ENCODE measurements at places on chromosomes 12 and 14.

DNA sequence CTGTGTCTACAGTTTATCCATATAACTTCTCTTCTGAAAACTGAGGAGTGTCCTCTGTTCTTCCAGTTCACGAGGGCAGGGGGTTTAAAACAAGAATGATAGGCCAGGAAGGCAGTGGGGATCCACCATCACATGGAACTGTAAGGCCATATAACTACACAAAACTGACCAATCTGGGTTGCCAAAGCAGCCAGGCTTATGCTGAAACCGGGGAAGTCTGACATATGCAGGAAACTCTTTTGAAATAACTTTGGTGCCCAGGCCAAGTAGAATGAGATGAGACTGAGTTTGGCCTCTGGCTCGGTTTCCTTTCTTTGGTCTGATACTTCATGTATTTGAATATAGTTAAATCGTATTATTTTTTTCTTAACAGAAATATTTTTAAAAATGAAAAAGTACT is 18.0 kb upstream of the ATF1 start:
- no peak for DNase-seq

GRCh38 chr12:26195250-26195640 is at the start of gene SSPN:
SSPN (plus strand) TSS chr12:26195573; CDS start chr12:26195673, 100 bp downstream.
- no peak for DNase-seq

DNA sequence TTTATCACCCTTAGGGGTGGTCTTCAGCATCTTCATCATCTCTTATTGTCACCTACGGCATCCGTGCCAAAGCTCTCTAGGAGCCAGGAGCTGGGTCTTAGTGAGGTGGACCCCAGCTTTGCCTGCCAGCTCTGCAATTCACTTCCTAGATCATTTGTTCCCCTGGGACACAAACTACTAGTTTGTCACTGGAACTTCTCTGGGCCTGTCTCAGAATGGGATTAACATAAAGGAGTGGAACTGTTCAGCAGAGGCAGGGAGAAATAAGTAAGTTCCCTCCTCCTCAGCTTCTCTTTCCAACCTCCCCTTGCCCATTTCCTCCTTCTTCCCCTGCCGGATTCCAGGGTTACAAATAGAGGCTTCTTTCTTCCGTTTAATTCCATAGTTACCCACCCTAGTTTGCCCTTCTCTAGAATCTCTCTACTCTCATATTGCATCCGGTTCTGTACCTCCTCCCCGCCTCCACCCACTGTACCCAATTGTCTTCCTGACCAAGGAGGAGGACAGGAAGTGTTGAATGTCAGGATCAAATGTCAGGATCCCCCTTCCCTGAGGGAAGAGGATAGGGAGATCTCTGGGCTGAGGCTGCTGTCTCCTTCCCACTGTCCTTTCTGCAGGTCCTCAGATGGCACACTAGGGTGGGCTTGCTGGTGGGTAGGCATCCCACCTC is 25.0 kb downstream of the LARP4 start:
- no peak for DNase-seq

DNA sequence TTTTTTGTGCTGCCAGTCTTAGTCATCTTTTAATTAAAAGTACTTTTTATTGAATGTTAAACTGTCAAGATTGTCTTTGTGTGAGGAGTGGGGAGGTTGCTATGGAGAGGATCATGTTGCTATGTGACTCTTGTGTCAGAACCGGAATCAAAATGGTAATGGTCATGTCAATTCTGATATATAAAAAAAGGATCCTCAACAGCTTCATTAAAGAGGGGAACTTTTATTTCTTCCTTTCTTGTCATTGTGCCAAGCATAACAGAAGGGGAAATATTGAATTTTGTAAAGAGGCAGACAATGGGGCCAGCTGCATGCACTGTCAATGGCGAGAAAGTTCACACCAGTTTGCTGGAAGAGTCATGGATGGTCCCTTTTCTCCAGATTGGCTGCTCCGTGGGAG is 564.8 kb downstream of the VRK1 start:
- DNase-seq: peak; percentile 7

DNA sequence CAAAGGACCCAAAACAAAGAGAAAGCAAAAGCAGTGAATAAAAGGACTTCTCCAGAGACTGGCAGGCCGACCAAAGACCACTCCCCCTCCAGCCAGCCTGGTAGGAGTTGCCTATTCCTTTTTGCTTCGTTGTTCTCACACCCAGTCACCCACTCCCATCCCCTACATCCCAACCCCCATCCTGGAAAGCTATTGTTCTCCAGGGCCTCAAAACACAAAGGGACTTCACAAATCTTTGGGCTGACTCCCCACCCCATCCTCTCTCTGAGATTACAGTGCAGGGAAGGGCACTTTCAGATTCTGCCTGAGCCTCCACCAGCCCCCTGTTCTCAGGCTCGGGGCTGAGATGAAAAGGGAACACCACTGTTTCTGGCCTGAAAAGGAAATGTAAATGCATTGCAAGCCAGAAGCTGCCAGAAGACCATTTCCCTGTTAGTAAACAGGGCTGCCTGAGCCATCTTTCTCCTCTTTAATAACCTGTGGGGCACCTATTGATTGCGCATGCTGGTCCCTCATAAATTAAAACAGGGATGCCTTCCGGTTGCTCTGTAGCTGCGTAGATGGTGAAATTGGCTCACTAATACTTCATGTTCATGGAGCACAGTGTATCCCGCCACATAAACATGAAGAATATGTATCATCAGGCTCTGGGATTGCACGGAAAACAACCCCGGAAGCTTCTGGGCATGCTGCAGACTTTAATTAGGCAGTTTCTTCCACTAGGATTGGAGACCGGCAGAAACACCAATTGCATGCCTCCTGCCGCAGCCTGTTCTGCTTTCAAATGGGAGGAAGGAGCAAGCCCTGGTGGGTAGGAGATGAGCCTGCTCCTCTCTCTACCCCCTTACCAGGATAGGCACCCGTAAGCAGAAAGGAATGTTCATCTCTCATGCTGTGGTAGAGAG is 130.3 kb upstream of the FUT8 start:
- no peak for DNase-seq

Measured in NCI-H1092 (cell line).